ENCODE measurements at places on chromosomes 16 and 17. TPM values are rescaled to one million over a fixed set of nuclear protein-coding genes. Genes with fewer than 3 reads are reported as not detected.
A peak's percentile ranks its signal among the peaks of the same experiment; 100 is the strongest.

Gene TAX1BP3
- total RNA-seq = 98.6 TPM

Gene AOC2
- 1.1 TPM for total RNA-seq

Gene NEK8
- 7.5 TPM for total RNA-seq

Gene PYY
- not detected for total RNA-seq

Gene KRT20
- not detected for total RNA-seq

Gene TP53TG3F
- total RNA-seq = not detected

Gene TMC7
- total RNA-seq = 0.11 TPM

Gene DPEP3
- 0.11 TPM for total RNA-seq

Gene KPNB1
- 159 TPM for total RNA-seq

- no peak overlapping the region for H3K27ac ChIP-seq
- H3K4me1 ChIP-seq = peaks cover 8% of the 10 kb centered on the region
- H3K4me3 ChIP-seq = no peak overlapping the region
- DNase-seq = no peak
Observed at GRCh38 chr16:85056211-85056748, 28.7 kb downstream of the KIAA0513 start.

- no peak overlapping the region for H3K27ac ChIP-seq
- no peaks in the 10 kb centered on the region for H3K27me3 ChIP-seq
- no peak overlapping the region for H3K4me3 ChIP-seq
- H3K36me3 ChIP-seq = no peaks in the 10 kb centered on the region
- no peaks in the 10 kb centered on the region for H3K4me1 ChIP-seq
Observed at GRCh38 chr17:72602517-72603419, 481.9 kb downstream of the SOX9 start.

- no peaks in the 10 kb centered on the region for H3K27me3 ChIP-seq
- no peaks in the 10 kb centered on the region for H3K36me3 ChIP-seq
- no peak overlapping the region for H3K4me3 ChIP-seq
- peaks cover 6% of the 10 kb centered on the region for H3K4me1 ChIP-seq
- H3K27ac ChIP-seq = no peak overlapping the region
Observed at GRCh38 chr17:39652587-39653315, 12.4 kb upstream of the TCAP start.

DNA sequence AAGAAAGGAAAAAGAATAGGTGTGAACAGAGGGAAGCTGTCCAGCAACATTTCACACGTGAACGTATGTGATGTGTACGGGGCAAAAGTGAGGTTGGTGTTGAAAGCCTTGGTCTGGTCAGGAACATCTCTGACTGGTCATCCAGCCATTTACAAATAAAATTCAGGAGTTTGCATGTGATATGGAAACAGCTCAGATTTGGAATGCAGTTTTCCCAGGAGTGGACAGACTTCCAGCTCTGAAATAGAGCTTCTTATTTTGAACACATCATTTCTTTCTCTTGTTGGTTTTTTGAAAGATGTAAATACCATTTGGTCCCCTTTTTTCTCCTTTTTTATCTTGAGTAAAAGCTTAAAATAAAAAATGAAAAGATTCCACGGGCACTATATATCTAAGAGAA is 566.2 kb upstream of the ZFHX3 start:
- no peaks in the 10 kb centered on the region for H3K36me3 ChIP-seq
- no peak for DNase-seq
- H3K27me3 ChIP-seq = no peaks in the 10 kb centered on the region
- no peak overlapping the region for H3K27ac ChIP-seq
- no peaks in the 10 kb centered on the region for H3K4me1 ChIP-seq

DNA sequence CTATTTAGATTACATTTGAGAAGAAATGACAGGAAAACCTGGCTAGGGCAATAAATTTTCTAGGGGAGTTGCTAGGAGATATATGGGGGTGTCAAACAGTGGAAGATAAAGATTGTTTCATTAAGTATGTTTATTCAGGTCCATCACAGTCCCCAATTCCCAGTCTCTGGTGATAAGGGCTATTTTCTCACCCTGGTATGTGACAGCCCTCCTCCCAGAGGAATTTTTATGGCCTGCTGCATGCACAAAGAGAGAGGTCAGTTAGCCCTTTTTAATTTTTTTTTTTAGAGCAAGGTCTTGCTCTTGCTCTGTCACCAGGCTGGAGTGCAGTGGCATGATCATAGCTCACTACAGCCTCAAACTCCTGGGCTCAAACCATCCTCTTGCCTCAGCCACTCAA is 53.6 kb upstream of the ATF7IP2 start:
- no peaks in the 10 kb centered on the region for H3K4me1 ChIP-seq
- H3K4me3 ChIP-seq = no peak overlapping the region
- H3K27me3 ChIP-seq = no peaks in the 10 kb centered on the region
- H3K36me3 ChIP-seq = no peaks in the 10 kb centered on the region
- no peak for DNase-seq
- H3K27ac ChIP-seq = no peak overlapping the region

- H3K4me1 ChIP-seq = no peaks in the 10 kb centered on the region
- no peaks in the 10 kb centered on the region for H3K27me3 ChIP-seq
- peaks cover 57% of the 10 kb centered on the region for H3K36me3 ChIP-seq
- no peak overlapping the region for H3K27ac ChIP-seq
Observed at GRCh38 chr16:50316848-50317630, 50.7 kb downstream of the ADCY7 start.

- H3K27me3 ChIP-seq = no peaks in the 10 kb centered on the region
- DNase-seq = peak; percentile 76
- peak overlapping the region; percentile 63 for H3K4me3 ChIP-seq
- H3K36me3 ChIP-seq = no peaks in the 10 kb centered on the region
- peaks cover 20% of the 10 kb centered on the region for H3K4me1 ChIP-seq
- peak overlapping the region; percentile 17 for H3K27ac ChIP-seq
Observed at GRCh38 chr17:66302761-66303626, 581 bp downstream of the PRKCA start.

- no peak overlapping the region for H3K27ac ChIP-seq
- H3K4me1 ChIP-seq = peaks cover 15% of the 10 kb centered on the region
- no peaks in the 10 kb centered on the region for H3K27me3 ChIP-seq
Observed at GRCh38 chr17:7383742-7384488, 3.0 kb downstream of the TNK1 start.

GRCh38 chr17:1945621-1946020 is 79.5 kb downstream of the RTN4RL1 start:
- no peak for DNase-seq
- no peaks in the 10 kb centered on the region for H3K36me3 ChIP-seq
- H3K4me1 ChIP-seq = no peaks in the 10 kb centered on the region
- no peaks in the 10 kb centered on the region for H3K27me3 ChIP-seq

- DNase-seq = no peak
- no peak overlapping the region for H3K27ac ChIP-seq
- no peaks in the 10 kb centered on the region for H3K4me1 ChIP-seq
- H3K27me3 ChIP-seq = no peaks in the 10 kb centered on the region
Observed at GRCh38 chr16:57979006-57979585, 8.2 kb upstream of the CNGB1 start.

DNA sequence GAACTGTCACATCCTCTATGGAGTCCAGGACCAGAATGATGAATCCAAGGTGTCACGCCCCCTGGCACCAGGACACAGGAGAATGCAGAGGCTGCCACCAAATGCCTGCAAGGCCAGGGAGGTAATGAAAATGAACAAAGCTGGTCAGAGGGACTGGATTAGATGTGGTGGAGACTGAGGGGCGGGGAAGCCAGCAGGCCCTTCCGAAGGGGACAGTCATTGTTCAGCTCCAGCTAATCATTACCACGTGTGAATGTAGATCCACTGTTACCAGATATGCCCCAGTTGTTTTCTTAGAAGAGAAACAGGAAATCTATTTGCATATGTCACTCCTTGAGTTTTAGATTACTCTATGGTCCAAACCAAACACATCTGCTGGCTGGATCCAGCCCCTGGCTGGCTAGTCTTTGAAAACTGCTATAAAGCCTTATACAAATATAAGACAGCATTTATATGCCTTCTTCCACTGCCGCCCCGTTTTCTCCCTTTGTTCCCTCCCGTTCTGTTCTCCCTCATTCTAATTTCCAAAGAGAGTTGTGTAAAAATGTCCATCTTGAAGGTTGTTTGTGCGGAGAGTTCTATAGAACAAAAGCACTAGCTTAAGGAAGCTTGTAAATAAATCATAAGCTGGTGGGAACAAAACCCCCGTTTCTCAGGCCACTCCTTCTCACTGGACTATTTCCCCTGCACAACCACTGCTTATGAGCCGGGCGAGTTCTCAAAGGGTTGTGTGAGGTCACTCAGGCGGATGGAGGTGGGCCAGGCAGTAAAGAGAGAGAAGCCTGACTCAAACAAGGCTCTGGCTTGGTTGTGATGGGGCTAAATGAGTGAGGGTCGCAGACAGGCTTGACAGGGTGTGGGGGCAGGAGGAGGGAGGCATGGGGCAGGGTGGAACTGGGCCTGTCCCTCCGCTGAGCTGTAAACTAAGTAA is 14.2 kb downstream of the CRYM start:
- H3K4me3 ChIP-seq = no peak overlapping the region
- no peaks in the 10 kb centered on the region for H3K36me3 ChIP-seq
- DNase-seq = no peak
- H3K27ac ChIP-seq = no peak overlapping the region
- no peaks in the 10 kb centered on the region for H3K4me1 ChIP-seq

DNA sequence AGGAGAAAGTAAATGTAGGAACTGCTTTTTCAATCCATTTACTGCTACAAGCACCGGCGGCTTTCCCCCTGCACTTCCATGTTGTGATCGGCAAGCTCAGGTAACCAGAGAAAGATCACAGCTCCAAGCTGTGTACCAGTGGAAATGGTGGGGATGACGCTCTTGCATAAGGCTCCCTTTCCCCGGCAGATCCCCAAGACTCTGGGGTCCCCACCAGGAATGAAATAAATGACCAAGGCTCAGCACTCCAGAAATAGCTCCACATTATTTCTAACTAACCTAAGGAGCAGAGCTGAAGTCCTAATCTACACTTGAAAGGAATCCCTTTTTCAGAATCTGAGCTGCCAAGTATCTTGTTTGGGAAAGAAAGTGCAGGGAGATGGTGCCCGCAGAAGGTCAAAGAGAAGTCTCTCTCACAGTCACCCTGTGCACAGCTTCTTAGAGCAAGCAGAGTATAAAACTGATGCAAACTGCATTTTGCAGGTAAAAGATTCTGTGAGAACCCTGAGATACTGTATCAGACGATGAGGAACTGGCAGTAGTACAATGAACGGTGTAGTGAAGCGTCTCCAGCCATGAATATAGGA is 11.1 kb downstream of the GRB2 start:
- no peak for DNase-seq
- peaks cover 32% of the 10 kb centered on the region for H3K4me1 ChIP-seq
- peak overlapping the region; percentile 11 for H3K4me3 ChIP-seq
- H3K36me3 ChIP-seq = no peaks in the 10 kb centered on the region

GRCh38 chr16:29645694-29646187 is 17.3 kb upstream of the SPN start:
- no peak for DNase-seq
- no peak overlapping the region for H3K4me3 ChIP-seq
- no peaks in the 10 kb centered on the region for H3K36me3 ChIP-seq
- no peak overlapping the region for H3K27ac ChIP-seq
- H3K4me1 ChIP-seq = no peaks in the 10 kb centered on the region
- no peaks in the 10 kb centered on the region for H3K27me3 ChIP-seq

DNA sequence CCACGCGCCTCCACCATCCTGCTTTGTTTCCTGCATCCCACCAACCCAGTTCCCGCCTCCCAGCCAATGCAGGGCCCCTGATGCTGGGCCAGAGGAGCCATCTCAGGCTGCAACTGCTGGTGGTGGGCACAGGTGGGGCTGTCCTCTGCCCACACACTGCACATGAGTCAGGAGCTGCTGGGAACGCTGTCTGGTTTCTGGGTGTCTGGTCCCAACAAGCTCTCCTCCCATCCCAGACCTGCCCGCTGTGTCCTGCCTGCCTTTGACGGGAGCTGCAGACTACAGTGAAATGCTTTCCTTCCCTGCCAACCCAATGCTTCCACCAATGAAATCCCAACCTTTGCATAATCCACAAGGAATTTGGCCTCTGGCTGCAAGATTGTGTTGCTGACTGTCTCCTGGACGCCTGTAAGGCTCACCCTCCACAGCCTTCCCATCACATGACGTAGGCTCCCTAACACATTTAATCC is 98.9 kb downstream of the N4BP1 start:
- no peaks in the 10 kb centered on the region for H3K27me3 ChIP-seq
- H3K27ac ChIP-seq = no peak overlapping the region
- H3K36me3 ChIP-seq = no peaks in the 10 kb centered on the region

Measured in thyroid gland (tissue), 4 donors.